Hematopoietic multipotent progenitor cell treated with erythropoietin and hydrocortisone succinate and interleukin-3 and kit ligand, for 6 days (in vitro differentiated cells): ENCODE measurements at places on chromosomes 7 and 10.

DNA sequence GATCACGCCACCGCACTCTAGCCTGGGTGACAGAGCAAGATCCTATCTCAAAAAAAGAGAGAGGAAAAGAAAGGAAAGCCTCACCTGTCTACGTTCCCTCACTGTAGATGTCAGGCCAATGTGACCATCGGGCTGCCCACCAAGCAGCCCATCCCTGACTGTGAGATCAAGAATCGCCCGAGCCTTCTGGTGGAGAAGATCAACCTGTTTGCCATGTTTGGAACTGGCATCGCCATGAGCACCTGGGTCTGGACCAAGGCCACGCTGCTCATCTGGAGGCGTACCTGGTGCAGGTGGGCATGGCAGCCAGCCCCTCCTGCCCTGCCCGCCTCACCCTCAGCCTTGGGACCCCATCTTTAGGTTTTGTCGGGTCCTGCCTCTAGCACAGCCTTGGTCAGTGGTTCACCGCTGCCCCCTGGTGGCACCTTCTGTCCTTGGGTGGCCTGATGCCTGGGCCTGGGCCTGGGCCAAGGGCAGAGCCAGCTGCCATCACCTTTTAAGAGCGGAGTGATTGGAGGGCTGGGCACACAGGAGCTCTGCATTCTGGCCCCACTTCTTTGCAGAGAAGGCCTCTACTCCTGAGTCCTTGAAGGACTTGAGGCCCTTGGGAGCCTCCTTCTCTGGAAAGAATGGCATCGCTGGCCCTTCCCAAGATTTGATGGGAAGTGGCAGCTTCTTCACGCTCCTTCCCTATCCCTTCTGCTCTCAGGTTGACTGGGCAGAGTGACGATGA, 14.4 kb upstream of the AHCYL2 start:
- DNase-seq, result peak; percentile 86

DNA sequence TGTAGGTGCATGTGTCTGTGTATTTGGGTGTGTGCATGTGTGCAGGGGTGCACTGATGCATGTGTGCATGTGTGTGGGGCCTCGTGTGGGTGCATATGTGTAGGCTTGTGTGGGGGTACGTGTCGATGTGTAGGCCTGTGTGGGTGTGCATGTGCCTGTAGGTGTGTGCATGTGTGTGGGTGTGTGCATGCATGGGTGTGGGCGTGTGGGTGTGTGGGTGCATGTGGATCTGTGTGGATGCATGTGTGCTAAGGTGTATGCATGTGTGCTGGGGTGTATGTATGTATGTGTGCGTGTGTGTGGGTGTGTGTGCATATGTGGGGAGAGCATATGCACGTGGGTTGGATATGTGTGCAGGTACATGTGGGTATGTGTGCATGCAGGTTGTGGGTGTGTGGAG, 73.2 kb downstream of the NKX6-2 start:
- DNase-seq, result no peak

- DNase-seq, result no peak
Observed at GRCh38 chr7:151693140-151693539, 173.4 kb upstream of the RHEB start.

- no peak for DNase-seq
Observed at GRCh38 chr10:78944723-78945312, 123.9 kb upstream of the ZMIZ1 start.

GRCh38 chr10:44217274-44217820, 167.6 kb downstream of the CXCL12 start:
- no peak for DNase-seq

GRCh38 chr7:17158261-17158660, 140.2 kb upstream of the AHR start:
- DNase-seq, result no peak

DNA sequence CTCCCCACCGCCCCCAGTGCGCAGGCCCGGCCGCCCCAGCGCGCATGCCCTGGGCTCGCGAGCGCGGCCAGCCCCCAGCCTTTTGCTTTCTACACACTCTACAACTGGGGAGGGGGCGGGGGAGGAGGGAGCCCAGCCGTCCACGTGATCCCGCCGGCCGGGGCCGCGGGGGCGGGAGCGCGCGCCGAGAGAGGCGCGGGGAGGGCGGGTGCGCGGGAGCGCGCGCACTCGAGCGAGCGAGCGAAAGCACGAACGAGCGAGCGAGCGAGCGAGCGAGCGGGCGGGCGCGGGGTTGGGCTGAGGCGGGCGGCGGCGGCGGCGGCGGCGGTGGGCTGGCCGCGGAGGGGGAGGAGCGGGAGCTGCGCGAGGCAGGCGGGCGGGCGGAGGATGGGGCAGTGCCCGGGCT, at the start of gene AUTS2:
AUTS2 (plus strand) TSS at position 395 of the 406 bp plus-strand sequence. CDS start 1,179 bp downstream, outside the sequence.
- DNase-seq, result peak; percentile 88

GRCh38 chr7:26099236-26099635, 52.8 kb upstream of the NFE2L3 start:
- no peak for DNase-seq

DNA sequence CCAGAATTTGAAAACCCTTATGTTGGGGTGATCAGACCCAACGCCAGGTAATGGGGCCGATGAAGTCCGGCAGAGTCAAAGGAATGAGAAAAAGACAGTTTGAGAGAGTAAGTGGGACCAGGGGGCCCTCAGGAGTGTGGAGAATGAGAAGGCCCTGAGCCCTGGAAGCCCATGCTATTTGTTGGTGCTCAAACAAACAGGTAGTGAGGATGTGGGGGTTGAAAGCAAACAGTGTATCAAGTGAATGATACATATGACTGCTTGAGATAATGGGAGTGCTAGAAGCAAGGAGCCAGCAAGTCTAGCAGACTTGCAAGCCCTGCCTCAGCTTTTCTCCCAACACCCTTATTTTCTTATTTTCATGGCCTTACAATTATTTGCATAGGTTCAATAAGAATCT, 11.2 kb upstream of the SEPTIN14 start:
- DNase-seq, result no peak

GRCh38 chr7:6440381-6440780, 7.4 kb downstream of the DAGLB start:
- no peak for DNase-seq

DNA sequence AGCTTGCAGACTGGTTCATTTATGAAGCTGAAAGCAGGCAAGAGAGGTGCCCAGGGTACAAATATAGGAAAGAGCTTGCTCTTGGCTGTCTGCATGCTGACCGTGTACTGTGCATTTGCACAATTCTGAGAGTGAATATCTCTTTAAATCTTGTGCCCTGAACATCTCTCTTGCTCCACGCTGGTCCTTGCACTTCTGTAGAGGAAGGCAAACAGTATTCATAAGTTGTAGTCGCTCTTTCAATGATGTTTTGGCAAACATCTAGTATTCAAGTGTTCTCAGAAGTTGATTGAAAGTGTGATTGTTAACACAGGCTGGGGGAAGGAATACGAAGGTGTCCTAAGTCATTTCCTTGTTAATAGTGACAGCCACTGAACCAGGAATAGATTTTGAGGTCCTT, 213.2 kb downstream of the TRIL start:
- no peak for DNase-seq

- DNase-seq, result no peak
Observed at GRCh38 chr7:75596727-75597614, 104.9 kb downstream of the SPDYE5 start.
